NCI-H1436 treated with DMSO at 0.1 percent for 48 hours (cell line): ENCODE measurements at places on chromosomes 4 and X.

- no peak for DNase-seq
Observed at GRCh38 chrX:102138064-102138463, 4.2 kb downstream of the TCEAL6 start.

DNA sequence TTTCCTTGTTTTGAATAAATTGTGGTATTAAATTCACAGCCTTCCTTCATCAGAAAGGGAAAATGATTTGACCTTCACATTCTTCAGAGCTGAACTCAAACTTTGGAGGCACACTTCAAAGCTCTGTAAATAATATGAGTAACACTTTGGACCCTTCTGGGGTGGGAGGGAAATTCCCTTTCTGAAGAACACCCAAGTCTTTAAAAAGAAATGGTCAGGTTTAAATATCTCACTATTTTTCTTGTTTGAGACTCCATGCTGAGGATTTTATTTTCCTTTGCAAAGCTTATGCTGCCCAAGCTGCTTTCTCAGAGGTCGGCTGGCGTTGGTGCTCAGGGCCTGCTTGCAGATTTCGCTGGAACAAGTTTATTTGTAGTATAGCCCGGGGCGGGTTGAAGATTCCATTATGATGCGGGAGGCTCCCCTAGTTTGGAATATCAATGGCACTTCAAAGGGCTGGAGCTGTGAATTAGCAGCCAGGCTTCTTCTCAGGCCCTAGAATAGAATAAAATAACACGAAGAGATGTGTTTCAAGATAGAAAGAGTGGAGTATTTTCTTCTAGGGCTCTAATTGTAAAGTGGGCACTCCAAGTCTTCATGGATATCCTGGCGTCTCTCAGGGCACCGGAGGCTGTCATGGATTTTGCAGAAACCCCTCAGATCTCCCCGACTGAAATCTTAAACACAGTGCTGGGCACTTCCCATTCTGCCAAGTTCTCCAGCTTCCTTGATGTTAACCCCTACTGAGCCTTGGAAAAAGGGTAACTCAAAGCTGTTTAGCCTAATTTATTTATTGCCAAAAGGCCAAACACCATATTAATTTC lies 315.6 kb downstream of the GPAT3 start:
- no peak for DNase-seq

DNA sequence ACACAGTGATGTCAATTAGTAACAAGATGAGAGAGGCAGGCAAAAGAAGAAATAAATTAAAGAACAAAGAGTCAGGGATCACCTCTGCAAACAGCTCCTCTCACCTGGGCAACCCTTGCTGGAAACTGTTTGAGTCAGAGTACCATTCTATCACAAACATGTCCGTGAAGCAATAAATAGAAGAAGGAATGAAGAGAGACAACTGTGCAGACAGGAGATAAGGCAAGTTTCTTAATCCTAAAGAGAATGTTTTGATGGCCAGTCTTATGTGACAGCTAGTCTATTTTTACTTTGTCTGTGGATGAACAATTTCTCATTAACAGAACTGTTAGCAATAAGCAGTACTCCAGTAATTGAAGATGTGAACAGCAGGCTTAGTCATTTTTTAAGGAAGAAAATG lies 422.4 kb downstream of the DMD start:
- no peak for DNase-seq

DNA sequence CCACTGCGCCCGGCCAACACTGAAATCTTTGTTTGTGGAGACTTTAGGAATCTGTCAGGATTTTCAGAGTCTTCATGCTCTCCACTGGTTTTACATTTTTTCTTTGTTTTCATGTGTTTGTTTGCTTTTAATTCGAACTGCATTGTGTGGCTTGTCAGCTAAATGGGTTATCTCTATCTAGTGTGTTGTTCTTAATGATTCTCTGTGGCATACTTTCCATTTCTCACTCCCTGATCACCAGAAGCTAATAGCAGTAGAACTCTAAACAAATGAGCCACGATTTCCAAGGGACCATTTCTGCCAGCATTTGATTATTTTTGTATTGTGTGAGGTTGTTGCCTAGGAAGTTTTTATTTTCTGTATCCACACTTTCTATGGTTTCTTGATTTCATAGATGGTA lies 352.4 kb downstream of the CAMK2D start:
- no peak for DNase-seq

DNA sequence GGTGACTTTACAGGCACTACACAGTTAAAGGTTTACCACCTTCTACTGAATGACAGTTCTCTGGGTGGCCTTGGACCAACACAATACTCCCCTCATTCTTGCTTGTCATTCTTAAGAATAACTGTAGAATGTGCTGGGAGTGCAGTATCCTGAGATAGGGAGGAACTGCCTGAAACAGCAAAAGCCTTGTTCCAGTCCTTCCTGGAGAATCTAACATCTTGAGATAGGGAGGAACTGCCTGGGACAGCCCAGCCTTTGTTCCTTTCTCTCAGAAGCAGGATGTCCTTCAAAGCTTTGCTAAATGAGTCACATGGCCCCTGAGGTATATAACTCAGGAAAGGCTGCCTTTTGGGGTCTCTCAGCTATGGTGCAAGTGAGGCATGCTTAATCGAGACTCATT lies 145.7 kb upstream of the MBNL3 start:
- no peak for DNase-seq

DNA sequence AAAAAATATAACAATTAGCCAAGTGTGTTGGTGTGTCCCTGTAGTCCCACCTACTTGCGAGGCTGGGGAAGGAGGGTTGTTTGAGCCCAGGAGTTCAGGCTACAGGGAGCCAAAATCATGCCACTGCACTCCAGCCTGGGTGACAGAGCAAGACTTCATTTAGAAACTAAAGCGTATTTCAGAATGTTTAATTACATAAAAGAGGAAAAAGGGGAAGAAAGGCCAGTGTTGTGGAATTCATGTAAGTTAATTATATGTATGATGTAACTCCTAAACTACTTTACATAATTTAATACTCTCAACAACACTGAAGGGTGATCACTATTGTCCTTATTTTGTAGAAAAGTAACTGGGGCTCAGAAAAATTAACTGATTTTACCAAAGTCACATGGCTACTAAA lies 67.2 kb upstream of the HOPX start:
- no peak for DNase-seq
